BJ (cell line): ENCODE measurements at places on chromosomes 11 and 22. TPM values are rescaled to one million over a fixed set of nuclear protein-coding genes. Genes with fewer than 3 reads are reported as not detected.

MUC5AC gene
- polyA plus RNA-seq = not detected in 2 replicates

DNA sequence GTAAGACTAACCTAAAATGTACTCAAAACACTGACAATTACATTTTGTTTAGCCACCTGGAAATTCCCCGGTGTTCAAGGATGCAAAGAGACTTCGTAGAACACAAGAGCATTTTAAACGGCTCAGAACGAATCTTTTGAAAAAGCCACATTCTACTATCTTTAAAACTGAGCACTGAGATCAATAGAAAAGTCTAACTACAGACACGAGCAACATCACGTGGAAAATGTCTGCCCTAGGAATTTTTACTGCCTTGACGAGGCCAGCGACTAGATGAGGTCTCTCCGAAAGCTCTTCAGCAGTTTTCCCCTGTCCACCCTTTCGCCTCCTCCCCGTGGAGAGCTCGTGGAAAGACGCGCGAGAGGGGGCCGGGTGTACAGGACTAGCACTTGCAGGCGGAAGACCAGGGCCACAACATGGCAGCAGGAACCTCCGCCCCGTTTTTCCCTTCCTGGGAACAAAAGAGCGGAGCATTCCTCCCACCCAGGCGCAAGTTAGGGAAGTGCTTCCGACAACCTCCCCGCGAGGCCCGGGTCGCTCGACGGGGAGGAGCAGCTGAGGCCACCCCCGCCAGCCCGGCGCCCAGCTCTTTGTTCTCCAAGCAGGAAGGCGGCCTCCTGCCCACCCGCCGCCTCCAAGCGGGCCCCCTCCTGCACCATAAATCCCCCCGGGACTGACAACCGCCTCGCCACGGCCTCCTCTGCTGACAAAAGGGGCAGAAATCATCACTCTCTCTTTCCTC lies 1.1 kb downstream of the EIF4G2 start:
- no peak for DNase-seq

GRCh38 chr11:46834821-46835220 lies 11.3 kb downstream of the CKAP5 start:
- DNase-seq = no peak

DNA sequence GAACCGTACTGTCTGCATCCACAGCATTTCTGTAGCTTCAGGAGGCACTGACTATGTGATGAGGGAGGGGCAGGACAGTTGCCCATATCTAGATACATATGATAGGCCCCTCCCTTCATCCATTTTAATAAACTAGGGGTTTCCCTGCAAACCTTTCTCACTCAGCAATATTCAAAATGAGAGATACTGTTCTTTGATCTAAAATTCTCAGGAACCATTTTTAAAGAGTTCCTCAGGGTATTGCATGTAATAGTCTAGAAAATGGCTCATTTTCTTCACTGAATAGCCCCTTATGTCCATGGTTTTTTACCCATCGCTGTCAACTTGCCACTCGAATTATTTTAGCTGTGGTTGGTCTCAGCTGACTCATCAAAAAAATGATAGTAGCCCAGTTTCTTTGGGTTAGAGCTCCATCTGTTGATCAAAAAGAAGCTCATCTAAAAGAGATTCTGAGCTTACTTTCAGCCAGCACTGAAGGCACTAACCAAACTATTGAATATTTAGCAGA lies 37.0 kb upstream of the DNAJB7 start:
- peak; percentile 9 for DNase-seq

- no peak for DNase-seq
Measured at GRCh38 chr11:128678024-128678423, 15.8 kb upstream of the FLI1 start.
